ENCODE measurements at places on chromosomes 13 and 19.

GRCh38 chr13:67001363-67001762 is 228.8 kb downstream of the PCDH9 start:
- no peak for DNase-seq

GRCh38 chr13:73872397-73872796 is 261.8 kb downstream of the KLF12 start:
- no peak for DNase-seq

GRCh38 chr19:18940769-18941627 is at the start of gene HOMER3:
Gene HOMER3, minus strand, starts transcription at chr19:18941217. Its CDS starts 2,235 bp downstream, at chr19:18938982.
- no peak for DNase-seq

DNA sequence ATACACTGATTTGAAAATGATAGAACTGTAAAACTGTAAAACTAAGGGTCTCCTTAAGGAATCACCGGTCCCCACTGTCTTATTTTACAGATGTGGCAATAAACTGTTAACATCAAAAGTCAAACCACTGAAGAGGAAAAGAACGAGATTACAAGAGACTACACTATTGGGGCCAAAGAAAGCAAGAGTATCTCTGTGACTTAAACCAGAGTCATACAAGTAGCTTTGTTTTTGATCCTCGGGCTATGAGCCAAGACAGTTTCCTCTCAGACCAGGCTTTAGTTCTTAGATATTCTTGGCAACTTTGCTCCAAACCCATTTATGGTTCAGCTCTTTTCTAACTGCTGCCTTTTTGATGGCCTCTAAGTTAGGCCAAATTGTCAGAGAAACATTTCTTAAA is 113.8 kb downstream of the TBC1D4 start:
- no peak for DNase-seq

- DNase-seq, result peak; percentile 33
These were observed 630 bp downstream of the RNF126 start for GRCh38 chr19:662207-662961.

GRCh38 chr19:13301627-13302334 is 151.6 kb downstream of the IER2 start:
- DNase-seq, result peak; percentile 63
